ENCODE measurements at places on chromosomes 7 and 10.

DNA sequence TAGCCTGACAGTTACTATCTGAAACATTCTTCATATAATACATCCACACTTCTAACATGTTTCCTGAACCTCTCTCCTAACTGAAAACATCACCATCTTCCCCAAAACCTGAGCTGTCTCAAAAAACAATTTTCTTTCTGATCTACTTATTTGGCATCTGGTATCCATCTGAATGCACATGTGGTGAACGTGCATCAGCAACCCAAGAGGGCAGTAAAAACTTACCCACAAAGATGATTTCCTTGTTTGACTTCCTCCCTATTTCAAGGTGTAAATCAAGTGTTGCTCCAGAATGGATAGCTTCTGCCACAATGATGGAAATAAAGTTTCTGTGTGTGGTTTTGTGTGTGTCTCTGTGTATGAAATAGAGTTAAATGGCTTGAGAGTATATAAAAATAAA, 500.4 kb downstream of the MAGI2 start:
- H3K27ac ChIP-seq, result no peak overlapping the region
- H3K27me3 ChIP-seq, result no peaks in the 10 kb centered on the region
- DNase-seq, result no peak
- no peak overlapping the region for H3K4me3 ChIP-seq
- no peaks in the 10 kb centered on the region for H3K4me1 ChIP-seq

- no peak overlapping the region for H3K27ac ChIP-seq
- H3K4me3 ChIP-seq, result no peak overlapping the region
- DNase-seq, result peak; percentile 20
- H3K27me3 ChIP-seq, result no peaks in the 10 kb centered on the region
- H3K36me3 ChIP-seq, result no peaks in the 10 kb centered on the region
These were observed 80.1 kb downstream of the GRID1 start for GRCh38 chr10:86286236-86287109.

- no peak for DNase-seq
- H3K4me3 ChIP-seq, result peak overlapping the region; percentile 89
- no peaks in the 10 kb centered on the region for H3K27me3 ChIP-seq
- H3K36me3 ChIP-seq, result peaks cover 12% of the 10 kb centered on the region
- H3K27ac ChIP-seq, result no peak overlapping the region
These were observed 3.4 kb downstream of the TCF7L2 start for GRCh38 chr10:112953174-112954159.

GRCh38 chr7:127976738-127977120, 54.5 kb downstream of the LRRC4 start:
- H3K27ac ChIP-seq, result no peak overlapping the region
- H3K4me1 ChIP-seq, result peaks cover 3% of the 10 kb centered on the region
- no peak for DNase-seq
- peaks cover 29% of the 10 kb centered on the region for H3K36me3 ChIP-seq

- peak overlapping the region; percentile 93 for H3K4me3 ChIP-seq
- peak; percentile 99 for DNase-seq
- H3K36me3 ChIP-seq, result no peaks in the 10 kb centered on the region
- peaks cover 6% of the 10 kb centered on the region for H3K27me3 ChIP-seq
- peaks cover 5% of the 10 kb centered on the region for H3K4me1 ChIP-seq
- no peak overlapping the region for H3K27ac ChIP-seq
These were observed 3.4 kb upstream of the MUC12 start for GRCh38 chr7:100965723-100966541.

GRCh38 chr10:128869101-128869749, 597.8 kb upstream of the MGMT start:
- DNase-seq, result no peak
- no peaks in the 10 kb centered on the region for H3K4me1 ChIP-seq
- H3K36me3 ChIP-seq, result no peaks in the 10 kb centered on the region
- no peak overlapping the region for H3K27ac ChIP-seq

- H3K4me1 ChIP-seq, result no peaks in the 10 kb centered on the region
- no peak overlapping the region for H3K27ac ChIP-seq
- H3K4me3 ChIP-seq, result no peak overlapping the region
- no peaks in the 10 kb centered on the region for H3K36me3 ChIP-seq
- H3K27me3 ChIP-seq, result no peaks in the 10 kb centered on the region
These were observed 206.4 kb upstream of the FERD3L start for GRCh38 chr7:19351341-19352304.

DNA sequence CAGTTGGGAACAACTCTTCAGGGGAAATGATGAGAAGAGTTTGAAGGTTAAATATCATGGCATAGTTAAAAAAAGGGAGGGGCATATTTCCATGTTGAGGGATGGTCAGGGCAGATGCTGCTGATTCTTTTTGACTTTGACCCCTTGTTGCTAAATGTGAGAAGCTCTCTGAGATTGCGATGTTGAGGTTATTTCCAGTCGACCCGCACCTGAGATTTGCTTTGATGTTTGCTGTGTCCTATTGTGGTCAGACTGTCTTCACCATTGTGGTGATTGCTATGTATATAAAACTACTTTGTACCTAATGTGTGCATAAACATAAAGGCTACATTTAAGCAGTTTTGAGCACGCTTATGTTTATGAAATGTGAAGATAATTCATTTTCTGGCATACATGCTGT, 90.9 kb downstream of the BBS9 start:
- H3K27ac ChIP-seq, result no peak overlapping the region
- H3K27me3 ChIP-seq, result no peaks in the 10 kb centered on the region
- no peak overlapping the region for H3K4me3 ChIP-seq
- no peak for DNase-seq
- no peaks in the 10 kb centered on the region for H3K4me1 ChIP-seq
- peaks cover 16% of the 10 kb centered on the region for H3K36me3 ChIP-seq

DNA sequence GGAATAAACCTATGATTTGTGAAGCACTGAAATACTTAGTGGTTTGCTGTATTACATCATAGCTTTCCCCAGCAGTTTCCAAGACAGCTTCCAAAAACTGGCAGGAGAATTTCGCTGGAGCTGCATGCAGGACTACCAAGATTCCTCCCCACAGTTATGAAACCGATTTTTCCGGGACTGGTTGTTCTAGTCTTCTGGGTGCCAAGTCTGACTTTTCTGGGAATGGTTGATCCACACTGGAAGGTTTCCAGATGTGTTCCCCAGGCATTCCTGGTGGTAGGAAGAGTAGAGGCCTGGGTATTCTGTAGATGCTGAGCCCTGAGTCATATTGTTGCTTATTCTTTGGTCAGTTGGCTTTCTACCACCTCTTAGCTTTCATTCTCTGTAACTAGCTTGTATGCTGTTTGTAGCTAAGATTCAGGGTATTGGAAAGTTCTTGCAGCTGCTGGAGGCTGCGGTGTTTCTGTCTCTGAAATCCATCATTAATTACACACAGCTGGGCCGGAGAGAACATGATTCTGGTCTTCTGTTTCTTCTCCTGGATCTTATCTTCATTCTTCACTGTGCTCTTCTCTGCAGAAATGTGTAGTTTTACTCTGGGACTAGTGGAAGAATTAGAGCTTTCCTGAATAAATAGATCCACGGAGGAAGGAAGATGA, 6.3 kb downstream of the ABCC2 start:
- no peak for DNase-seq
- no peak overlapping the region for H3K27ac ChIP-seq
- no peak overlapping the region for H3K4me3 ChIP-seq

GRCh38 chr7:11557627-11558026, 274.4 kb downstream of the THSD7A start:
- peak; percentile 75 for DNase-seq
- no peak overlapping the region for H3K4me3 ChIP-seq
- no peaks in the 10 kb centered on the region for H3K36me3 ChIP-seq
- H3K27me3 ChIP-seq, result no peaks in the 10 kb centered on the region
- H3K27ac ChIP-seq, result no peak overlapping the region

DNA sequence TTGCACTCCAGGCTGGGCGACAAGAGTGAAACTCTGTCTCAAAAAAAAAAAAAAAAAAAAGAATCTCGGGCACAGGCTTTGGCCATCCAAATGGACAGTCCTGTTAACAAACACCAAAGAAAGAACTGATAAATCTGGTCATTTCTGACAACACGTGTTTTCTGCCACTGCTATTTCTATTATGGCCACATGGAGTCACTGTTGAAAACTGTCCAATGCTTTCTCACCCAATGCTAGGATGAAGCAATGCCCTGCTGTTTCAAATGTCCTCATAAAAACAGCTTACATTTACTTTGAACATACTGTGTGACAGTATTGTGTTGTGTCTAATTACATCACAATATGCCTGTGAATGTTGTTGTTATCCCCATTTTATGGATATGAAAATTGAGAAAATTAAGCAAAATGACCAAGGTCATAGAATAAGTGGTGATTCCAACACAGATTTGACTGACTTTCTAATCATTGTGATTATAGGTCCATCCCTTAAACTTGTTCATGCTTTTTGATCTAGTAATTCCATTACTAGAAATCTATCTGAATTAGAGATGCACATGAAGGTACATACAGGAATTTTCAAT, 19.9 kb upstream of the MAP3K8 start:
- H3K27me3 ChIP-seq, result no peaks in the 10 kb centered on the region
- H3K27ac ChIP-seq, result no peak overlapping the region
- H3K4me1 ChIP-seq, result no peaks in the 10 kb centered on the region
- no peak for DNase-seq

GRCh38 chr10:106502641-106503040, 661.9 kb downstream of the SORCS1 start:
- H3K4me3 ChIP-seq, result no peak overlapping the region
- no peaks in the 10 kb centered on the region for H3K27me3 ChIP-seq
- peaks cover 2% of the 10 kb centered on the region for H3K4me1 ChIP-seq
- DNase-seq, result no peak
- H3K36me3 ChIP-seq, result no peaks in the 10 kb centered on the region

DNA sequence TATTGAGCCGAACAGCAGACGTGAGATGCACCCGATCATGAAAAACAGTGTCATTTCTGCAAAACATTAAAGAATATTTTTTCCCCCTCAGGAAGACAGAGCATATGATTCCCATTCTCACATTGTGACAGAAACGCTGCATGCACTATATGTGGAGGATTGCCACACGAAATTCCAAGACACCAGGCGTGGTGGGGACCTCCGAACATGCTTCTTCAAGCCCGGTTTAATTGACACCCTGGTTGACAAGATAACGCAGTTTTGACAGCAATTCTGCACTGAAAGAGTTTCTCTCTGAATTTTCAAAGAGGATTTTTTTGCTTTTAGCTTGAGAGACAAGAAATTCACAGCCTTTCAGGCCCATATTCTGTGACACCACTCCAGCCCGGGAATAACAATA, 442.8 kb upstream of the NRP1 start:
- H3K4me3 ChIP-seq, result no peak overlapping the region
- no peak overlapping the region for H3K27ac ChIP-seq
- H3K27me3 ChIP-seq, result no peaks in the 10 kb centered on the region
- DNase-seq, result no peak
- H3K36me3 ChIP-seq, result no peaks in the 10 kb centered on the region
- H3K4me1 ChIP-seq, result peaks cover 3% of the 10 kb centered on the region

DNA sequence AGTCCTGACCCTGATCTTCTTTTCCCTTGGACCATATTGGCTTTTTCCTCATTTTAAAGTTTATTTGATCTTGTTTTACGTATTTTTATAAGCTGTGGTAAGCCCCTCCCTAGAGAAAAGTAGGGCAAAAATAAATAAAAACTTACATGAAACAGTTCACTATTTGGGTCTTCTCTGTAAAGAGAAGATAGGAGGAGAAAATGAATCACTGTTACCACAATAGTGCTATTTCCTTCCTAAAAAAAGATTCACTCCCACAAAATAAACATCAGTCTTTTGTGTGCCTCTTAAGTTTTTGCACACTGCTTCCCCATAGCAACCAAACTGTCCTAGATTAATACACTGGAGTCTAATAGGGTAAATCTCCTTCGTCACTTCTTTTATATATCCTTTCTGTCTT, 1.4 kb upstream of the SVIL start:
- H3K36me3 ChIP-seq, result peaks cover 6% of the 10 kb centered on the region
- DNase-seq, result no peak
- H3K4me1 ChIP-seq, result peaks cover 7% of the 10 kb centered on the region
- H3K4me3 ChIP-seq, result no peak overlapping the region

DNA sequence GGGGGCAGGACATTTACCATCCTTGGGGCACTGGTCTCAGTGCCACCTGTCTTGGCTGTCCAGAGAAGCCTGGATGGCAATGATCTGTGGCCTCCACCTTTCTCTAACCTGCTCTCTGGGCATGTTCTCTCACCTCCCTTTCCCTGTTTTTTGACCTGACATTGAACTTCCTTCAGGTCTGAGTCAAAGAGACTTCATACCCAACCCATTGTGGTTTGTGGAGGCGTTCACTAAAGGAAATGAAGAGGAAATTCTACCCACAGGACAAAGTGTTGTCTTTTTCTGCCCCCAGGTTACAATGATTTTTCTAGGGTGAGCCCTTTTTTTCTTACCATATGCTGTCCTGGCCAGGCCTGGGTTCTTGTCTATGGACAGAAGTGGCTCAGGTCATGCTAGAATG, 76.6 kb downstream of the CYP26A1 start:
- H3K36me3 ChIP-seq, result peaks cover 31% of the 10 kb centered on the region
- H3K4me1 ChIP-seq, result no peaks in the 10 kb centered on the region
- H3K4me3 ChIP-seq, result no peak overlapping the region
- no peak for DNase-seq
- H3K27me3 ChIP-seq, result no peaks in the 10 kb centered on the region

DNA sequence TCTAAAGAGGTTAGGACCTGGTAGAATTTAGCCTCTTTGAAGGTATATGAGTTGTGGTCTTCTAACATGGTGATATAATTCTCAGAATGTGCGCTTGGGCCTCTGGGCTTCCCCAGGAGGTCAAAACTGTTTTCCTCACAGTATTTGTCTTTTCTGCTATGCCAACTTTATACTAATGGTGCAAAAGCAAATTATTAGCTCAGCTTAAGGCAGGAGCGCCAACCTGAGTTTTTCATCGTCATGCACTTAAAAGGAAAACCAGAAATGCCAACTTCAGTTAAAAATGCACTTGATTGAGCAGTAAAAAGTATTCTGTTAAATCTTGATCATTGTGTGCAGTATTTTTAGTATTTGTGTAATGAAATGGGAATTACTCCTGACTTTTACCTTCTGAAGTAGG, 9.7 kb downstream of the TDRD1 start:
- no peaks in the 10 kb centered on the region for H3K36me3 ChIP-seq
- no peak for DNase-seq
- H3K4me3 ChIP-seq, result no peak overlapping the region
- no peaks in the 10 kb centered on the region for H3K27me3 ChIP-seq
- H3K4me1 ChIP-seq, result no peaks in the 10 kb centered on the region

DNA sequence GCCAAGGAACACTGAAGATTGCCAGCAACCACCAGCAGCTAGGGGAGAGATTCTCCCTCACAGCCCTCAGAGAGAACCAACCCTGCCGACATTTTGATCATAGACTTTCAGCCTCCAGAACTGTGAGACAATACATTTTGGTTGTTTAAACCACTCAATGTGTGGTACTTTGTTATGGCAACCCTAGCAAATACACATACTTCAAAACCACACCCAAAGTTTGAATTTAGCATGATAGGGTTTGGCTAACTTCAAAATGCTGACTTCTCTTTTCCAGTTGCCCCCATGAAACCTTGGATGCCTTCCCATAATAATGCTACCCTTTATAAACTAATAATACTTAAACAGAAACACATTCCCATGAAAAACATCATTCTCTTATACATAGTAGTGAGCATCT, 149.8 kb downstream of the DGKI start:
- no peak overlapping the region for H3K27ac ChIP-seq
- H3K4me3 ChIP-seq, result no peak overlapping the region
- no peaks in the 10 kb centered on the region for H3K4me1 ChIP-seq
- no peaks in the 10 kb centered on the region for H3K27me3 ChIP-seq
- DNase-seq, result no peak

- peaks cover 14% of the 10 kb centered on the region for H3K4me1 ChIP-seq
- no peak overlapping the region for H3K4me3 ChIP-seq
- DNase-seq, result no peak
- H3K27ac ChIP-seq, result no peak overlapping the region
These were observed 23.0 kb upstream of the TRIL start for GRCh38 chr7:28981161-28981465.
